Activated T-cell treated with anti-CD3 and anti-CD28 coated beads for 24 hours (primary cell): ENCODE measurements at places on chromosomes 5 and 9.

- DNase-seq: no peak
These were observed 15.6 kb upstream of the PRKAA1 start for GRCh38 chr5:40813698-40814281.

DNA sequence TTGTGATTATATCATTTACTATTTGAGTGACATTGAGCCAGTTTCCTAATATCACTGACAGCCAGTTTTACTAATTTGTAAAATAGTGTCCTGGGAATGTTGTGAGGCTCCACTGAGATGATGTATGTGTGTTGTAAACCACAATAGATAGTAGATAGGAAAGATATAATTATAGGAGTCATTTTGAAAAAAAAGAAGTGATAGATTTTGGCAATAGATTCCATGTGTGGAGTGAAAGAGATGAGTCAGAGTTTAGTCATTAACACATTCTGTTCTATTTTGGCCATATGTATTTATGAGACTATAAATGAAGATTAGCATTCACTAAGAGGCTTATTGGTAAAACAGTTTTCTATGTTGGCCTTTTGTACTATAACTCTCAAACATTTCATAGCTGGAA lies 388.2 kb downstream of the FAM170A start:
- no peak for DNase-seq

GRCh38 chr5:91443761-91444467 lies 60.8 kb upstream of the ARRDC3 start:
- no peak for DNase-seq

DNA sequence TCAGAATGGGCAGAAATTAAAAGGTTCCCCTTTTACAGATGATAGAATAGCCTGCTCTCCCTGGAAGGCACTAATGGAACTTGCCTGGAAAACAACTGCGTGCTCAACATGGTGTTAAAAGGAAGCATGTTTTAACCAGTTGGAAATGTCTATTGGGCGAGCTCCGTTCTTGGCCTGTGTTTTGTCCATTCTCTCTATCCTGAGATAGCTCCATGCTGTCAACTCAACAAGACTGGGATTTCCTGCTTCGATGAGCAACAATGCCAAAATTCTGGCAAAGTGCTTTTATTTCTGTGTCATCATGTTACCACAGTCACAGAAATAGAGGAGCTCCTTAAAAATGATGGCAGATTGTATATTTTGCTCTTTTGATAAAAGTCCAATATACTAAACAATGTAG lies 198.3 kb downstream of the PLK2 start:
- DNase-seq: no peak

DNA sequence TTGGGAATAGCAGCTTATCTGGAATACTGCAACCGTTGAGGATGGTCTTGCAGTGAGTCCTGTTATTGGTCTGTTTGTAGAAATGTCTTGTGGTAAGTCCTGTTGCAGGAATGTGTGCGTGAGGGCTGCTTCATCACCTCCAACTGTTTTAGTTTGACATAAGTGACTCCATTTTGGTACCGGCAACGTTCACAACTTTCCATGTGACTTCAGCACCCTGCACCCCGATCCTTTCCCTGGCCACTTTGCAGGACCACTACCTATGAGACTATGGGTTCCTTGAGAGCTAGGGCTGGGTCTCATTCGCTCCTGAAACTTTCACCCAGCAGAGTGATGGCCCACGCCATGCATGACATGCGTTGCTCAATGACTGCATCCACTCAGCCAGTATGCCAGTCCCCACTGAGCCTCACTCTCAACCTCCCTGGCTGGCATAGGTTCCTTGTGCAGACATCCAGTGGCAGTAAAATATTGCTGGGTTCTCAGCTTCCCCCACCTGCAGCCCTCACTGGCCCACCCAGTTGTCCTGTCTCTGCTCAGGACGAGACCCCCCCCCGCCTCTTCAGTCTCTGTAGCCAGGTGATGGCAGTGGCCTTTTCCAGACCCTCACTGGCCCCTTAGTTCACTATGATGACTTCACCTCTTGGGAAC lies 8.0 kb downstream of the SURF6 start:
- DNase-seq: no peak

- no peak for DNase-seq
These were observed 18.0 kb downstream of the IL5 start for GRCh38 chr5:132525299-132525724.

- no peak for DNase-seq
These were observed 1767.7 kb downstream of the EFNA5 start for GRCh38 chr5:105903069-105903468.

DNA sequence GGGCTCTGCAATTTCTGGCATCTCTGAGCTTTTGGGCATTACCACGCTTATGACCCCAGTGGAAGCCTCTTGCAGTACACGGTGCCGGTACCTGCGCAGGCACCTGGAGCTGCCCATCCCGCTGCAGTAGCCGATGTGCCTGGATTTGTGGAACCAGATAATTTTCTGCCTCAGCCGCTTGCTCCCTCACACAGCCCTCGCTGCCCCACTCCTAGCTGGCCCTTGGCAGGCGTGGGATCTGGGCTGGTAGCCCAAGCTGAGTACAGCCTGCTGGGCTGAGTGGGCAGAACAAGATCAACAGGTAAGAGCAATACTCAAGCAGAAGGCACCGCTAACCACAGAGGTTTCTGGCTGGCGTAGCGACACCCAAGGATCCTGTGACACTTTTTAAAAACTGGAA lies 1808.8 kb upstream of the ACO1 start:
- no peak for DNase-seq

DNA sequence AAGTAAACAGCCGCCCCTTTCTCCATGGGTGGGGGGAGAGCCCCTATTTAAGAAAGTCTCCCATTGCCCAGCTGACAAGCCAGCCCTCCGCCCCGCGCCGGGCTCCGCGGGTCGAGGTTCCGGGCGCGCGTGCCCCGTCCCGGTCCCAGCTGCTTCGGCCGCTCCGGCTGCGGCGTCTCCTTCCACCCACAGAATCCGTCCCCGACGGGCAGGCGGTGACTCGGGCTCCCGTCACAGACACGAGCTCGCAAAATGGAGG lies 223 bp downstream of the NR3C1 start:
- DNase-seq: no peak

- no peak for DNase-seq
These were observed 45.7 kb downstream of the SEMA5A start for GRCh38 chr5:9500193-9500592.

DNA sequence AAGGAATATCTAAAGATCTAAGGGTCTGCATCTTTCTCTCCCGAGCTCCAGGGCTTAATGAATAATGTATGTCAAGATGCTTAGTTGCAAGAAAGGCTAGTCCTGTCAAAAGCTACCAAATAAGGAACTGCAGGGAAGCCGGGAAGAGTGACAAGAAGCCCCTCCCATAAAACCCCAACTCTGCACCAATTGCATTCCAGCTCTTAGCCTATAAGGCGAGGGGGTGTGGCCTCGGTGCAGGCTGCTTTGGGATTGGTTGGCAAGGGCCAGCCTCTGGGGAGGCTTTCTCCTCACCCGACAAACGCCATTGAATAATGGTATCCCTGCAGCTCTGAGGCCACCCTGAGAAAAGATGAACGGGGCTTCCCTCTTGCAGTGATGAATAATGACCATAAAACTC lies 416.9 kb downstream of the RAB3C start:
- DNase-seq: no peak
